ENCODE measurements at places on chromosomes 4 and X. TPM values are rescaled to one million over a fixed set of nuclear protein-coding genes. Genes with fewer than 3 reads are reported as not detected.
A peak's percentile ranks its signal among the peaks of the same experiment; 100 is the strongest.

The PDGFRA gene
- polyA plus RNA-seq, result 3.1 TPM

GRCh38 chr4:155120536-155120935 is 87.9 kb upstream of the NPY2R start:
- no peak overlapping the region for H3K4me3 ChIP-seq
- DNase-seq, result no peak
- H3K4me1 ChIP-seq, result no peaks in the 10 kb centered on the region
- H3K36me3 ChIP-seq, result no peaks in the 10 kb centered on the region
- H3K27me3 ChIP-seq, result no peaks in the 10 kb centered on the region

GRCh38 chrX:70313503-70313902 is 23.6 kb downstream of the KIF4A start:
- no peak overlapping the region for H3K4me3 ChIP-seq
- H3K27me3 ChIP-seq, result peaks cover 4% of the 10 kb centered on the region
- no peaks in the 10 kb centered on the region for H3K4me1 ChIP-seq
- H3K36me3 ChIP-seq, result no peaks in the 10 kb centered on the region
- no peak overlapping the region for H3K27ac ChIP-seq
- DNase-seq, result no peak

DNA sequence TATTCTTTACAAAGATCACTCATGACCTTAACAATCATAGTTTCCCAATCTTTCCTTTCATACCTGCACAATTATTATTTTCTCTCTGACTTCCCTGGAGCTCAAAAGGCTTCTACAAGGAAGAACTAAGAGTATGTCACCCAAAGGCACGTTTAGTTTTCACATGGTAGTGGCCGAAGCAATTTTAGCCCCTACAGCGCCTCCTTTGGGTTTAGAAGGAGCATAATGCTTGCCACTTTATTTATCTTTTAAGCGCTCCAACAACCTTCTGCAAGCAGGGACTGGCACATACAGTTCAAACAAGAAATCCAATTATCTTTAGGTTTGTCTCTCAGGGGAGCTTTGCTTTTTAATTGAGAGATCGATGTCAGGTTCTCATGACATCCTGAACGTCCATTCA is 42.0 kb upstream of the IGSF1 start:
- H3K27ac ChIP-seq, result no peak overlapping the region
- DNase-seq, result no peak
- H3K4me3 ChIP-seq, result no peak overlapping the region
- H3K36me3 ChIP-seq, result no peaks in the 10 kb centered on the region

- no peak overlapping the region for H3K27ac ChIP-seq
- peaks cover under 1% of the 10 kb centered on the region for H3K4me1 ChIP-seq
- no peak for DNase-seq
- H3K4me3 ChIP-seq, result no peak overlapping the region
- no peaks in the 10 kb centered on the region for H3K27me3 ChIP-seq
Observed at GRCh38 chr4:128225148-128225547, 62.5 kb downstream of the PGRMC2 start.

DNA sequence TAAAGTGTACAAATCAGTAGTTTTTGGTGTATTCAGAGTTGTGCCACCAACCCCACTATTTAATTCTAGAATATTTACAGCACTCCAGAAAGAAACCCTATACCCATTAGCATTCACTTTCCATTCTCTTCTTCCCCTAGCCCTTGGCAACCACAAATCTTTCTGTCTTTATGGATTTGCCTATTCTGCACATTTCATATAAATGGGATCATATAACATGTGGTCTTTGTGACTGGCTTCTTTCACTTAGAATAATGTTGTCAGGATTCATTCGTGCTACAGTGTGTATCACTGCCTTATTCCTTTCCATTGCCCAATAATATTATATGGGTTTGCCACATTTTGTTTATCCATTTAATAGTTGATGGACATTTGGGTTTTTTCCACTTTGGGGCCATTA is 32.2 kb downstream of the SGMS2 start:
- H3K27me3 ChIP-seq, result no peaks in the 10 kb centered on the region
- H3K4me3 ChIP-seq, result no peak overlapping the region
- H3K4me1 ChIP-seq, result peaks cover 32% of the 10 kb centered on the region
- DNase-seq, result no peak

DNA sequence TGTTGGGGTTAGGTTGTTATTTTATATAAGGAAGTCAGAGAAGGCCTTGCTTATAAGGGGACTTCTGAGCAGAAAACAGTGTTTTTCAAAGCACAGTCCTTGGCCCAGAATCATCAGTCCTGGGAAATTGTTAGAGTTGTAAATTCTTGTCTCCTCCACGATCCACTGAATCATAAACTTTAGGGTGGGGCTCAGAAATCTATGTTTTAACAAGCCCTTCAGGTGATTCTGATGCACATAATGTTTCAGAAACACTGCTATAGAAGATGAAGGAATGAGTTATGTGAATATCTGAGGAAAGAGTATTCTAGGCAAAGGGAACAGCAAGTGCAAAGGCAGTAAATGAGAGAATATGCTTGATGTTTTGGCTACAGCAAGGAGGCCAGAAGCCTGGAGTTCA is 121.8 kb downstream of the COL4A6 start:
- H3K27me3 ChIP-seq, result no peaks in the 10 kb centered on the region
- H3K4me1 ChIP-seq, result peaks cover 3% of the 10 kb centered on the region
- peak overlapping the region; percentile 20 for H3K27ac ChIP-seq
- H3K4me3 ChIP-seq, result no peak overlapping the region
- no peaks in the 10 kb centered on the region for H3K36me3 ChIP-seq

Measured in psoas muscle (tissue), 8 donors.